Activated CD4-positive, alpha-beta memory T cell treated with anti-CD3 and anti-CD28 coated beads, Interleukin-2, amount 10 ng/mL, durations not matched to agents 7 days and 5 days (primary cell): ENCODE measurements at places on chromosomes 11 and 22.

DNA sequence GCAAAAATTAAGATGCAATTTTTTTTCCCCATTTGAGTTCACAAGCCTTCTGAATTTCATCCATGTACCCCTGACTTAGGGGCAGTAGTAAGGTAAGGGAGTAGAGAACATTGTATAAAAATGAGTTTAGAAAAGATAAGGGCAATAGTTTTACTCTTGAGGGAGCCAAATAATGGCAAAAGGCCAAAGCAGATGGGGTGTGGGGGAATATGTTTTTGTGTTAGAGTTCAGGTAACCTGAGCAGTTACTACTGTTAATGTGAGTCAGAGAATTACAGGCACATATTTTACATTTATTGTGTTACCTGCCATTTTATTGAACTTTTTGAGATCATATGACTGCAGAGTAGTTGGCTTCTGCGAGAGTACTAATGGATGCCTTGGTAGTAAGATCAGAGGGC lies 3.1 kb downstream of the EED start:
- DNase-seq, result no peak

- no peak for DNase-seq
These were observed 90.6 kb upstream of the FGF3 start for GRCh38 chr11:69909561-69910518.

DNA sequence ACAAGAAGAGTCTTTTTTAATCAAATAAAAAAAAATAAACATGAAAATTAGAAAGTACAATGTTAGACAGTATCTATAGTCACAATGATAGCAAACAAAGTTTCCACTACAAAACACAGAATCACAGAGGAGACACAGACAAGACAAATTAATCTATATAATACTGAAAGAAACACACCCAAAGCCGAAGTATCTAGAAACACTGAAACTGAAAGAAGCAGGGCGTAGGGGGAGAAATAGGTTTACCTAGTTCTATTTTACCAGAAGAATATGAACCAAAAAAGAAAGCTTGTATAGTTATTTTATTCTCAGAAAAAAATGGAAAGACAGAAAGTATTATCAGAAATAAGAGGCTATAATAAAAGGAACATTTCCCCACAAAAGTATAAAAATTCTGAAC lies 27.1 kb upstream of the NUP50 start:
- no peak for DNase-seq

GRCh38 chr22:47373648-47374272 lies 611.3 kb downstream of the TBC1D22A start:
- no peak for DNase-seq

GRCh38 chr11:2913776-2914175 lies 15.4 kb downstream of the PHLDA2 start:
- DNase-seq, result no peak

DNA sequence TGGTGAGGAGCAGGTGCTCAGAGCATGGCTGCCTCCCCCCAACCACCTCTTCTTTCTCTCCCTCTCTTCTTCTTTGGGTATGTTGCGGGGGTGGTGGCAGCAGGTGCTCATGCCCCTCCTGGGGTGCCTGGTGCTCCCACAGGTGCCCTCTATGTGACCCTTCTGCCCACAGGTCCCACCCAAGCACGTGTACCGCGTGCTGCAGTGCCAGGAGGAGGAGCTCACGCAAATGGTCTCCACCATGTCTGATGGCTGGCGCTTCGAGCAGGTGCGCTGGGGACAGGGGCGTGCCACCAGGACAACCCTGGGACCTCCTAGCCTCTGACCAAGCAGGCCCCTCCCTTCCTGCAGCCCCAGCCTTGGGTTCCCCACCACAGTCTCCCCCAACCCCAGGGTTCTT lies 5.7 kb downstream of the KCTD17 start:
- DNase-seq, result no peak

DNA sequence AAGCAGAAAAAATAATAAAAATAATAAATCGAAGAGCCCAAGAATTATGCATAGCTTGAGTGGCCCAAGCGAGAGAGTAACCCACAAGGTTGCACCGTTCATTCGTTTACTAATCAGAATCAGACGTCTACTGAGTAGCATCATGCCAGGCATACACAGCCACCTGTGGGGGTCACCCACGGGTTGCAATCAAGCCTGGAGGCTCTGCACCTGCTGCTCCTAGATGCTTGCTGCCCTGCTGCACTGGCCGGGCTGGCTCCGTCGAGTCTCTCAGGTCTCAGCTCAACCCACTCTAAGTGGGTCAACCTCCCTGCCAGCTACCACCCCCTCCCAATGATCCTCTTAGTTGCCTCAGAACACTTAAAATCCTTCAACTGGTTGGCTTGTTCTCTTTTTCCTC lies 2.0 kb upstream of the TESMIN start:
- no peak for DNase-seq

DNA sequence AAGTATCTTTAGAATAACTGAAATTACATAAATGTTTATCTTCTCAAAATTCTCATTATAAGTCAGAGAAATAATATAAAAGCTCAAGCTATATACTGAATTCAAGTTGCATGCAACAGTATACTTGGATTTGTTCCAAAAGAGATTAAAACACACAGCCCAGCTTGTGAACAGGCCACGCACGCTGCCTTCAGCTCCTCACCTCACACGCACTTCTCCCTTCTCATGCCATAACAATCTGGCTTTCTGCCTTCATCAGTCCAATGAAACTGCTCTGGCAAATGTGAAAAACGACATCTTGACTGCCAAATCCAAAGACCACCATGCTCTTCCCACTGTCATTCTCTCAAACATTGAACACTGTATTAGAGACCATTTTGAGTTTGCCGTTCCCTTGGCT lies 22.1 kb downstream of the ATP6V1E1 start:
- no peak for DNase-seq

GRCh38 chr11:102430158-102430836 lies 22.3 kb downstream of the TMEM123 start:
- DNase-seq, result no peak

DNA sequence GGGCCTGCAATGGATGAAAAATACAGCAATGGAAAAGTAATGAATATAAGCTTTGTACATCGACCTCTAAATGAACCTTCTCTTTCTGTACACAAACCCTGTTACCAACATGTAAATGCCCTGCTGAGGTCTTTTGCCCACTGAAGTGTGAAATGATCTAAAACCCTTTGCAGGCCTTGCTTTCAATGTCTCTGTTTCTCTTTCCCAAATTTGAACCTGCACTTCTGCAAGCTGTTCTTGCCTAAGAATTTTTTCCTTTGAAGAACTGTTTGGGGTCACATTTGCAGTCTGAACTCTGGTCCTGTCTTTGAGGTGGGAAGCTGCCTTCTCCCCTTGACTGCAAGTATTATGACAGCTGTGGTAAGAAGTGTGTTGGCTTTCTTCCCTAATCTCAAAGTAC lies 1237.1 kb downstream of the FAM181B start:
- DNase-seq, result no peak

DNA sequence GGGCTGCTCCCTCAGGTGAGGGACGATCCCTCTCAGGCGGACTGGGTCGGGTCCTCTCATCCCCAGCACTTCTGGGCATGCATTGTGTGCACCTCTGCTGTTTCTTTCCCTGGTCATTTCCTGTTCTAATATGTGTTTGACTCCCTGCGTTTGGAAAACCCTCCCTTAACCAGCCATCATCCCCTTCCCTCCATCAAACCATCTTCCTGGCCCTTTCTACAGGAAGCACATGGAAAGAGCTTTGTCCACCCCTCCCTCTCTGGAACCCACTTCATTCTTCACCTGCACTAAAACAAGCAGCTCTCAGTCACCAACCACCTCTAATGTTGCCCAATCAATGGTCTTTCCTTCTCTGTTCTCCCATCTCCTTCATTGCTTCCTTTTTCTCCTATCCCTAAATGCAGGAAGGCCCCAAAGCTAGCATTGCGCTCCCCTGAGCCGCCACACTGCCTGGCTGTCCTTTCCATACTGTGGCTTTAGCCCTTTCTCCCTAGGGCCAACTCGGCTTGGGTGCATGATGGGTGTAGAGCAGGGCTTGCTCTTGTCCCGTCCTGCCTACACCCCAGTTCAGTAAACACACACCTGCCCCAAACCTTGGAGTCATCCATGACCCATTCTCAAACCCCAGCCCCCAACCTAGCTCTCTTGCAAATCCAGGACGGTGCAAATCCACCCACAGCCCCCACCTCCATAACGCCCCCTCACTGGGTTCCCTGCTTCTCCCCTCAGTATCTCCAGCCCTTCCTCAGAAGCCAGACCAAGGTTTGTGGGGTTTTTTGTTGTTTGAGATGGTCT lies 5.4 kb upstream of the GAS2L1 start:
- no peak for DNase-seq

GRCh38 chr11:69499186-69499917 lies 17.9 kb downstream of the LINC01488 start:
- no peak for DNase-seq
